Stomach (tissue), 19 donors: ENCODE measurements at places on chromosomes 13 and 19. TPM values are rescaled to one million over a fixed set of nuclear protein-coding genes. Genes with fewer than 3 reads are reported as not detected.

POMP gene
- total RNA-seq, result 17.7 TPM

NCR1 gene
- 1.1 TPM for total RNA-seq

ZIM2 gene
- total RNA-seq, result 4.1 TPM

TEKTIP1 gene
- not detected for total RNA-seq

SSC5D gene
- 4.9 TPM for total RNA-seq

MPND gene
- 24.5 TPM for total RNA-seq

VWA8 gene
- total RNA-seq, result 25.5 TPM

ZNF808 gene
- 24.8 TPM for total RNA-seq

GRCh38 chr13:33050161-33050560, 33.9 kb downstream of the KL start:
- H3K27me3 ChIP-seq, result no peaks in the 10 kb centered on the region
- peaks cover 7% of the 10 kb centered on the region for H3K4me1 ChIP-seq
- no peak for DNase-seq
- H3K4me3 ChIP-seq, result no peak overlapping the region
- H3K27ac ChIP-seq, result no peak overlapping the region

DNA sequence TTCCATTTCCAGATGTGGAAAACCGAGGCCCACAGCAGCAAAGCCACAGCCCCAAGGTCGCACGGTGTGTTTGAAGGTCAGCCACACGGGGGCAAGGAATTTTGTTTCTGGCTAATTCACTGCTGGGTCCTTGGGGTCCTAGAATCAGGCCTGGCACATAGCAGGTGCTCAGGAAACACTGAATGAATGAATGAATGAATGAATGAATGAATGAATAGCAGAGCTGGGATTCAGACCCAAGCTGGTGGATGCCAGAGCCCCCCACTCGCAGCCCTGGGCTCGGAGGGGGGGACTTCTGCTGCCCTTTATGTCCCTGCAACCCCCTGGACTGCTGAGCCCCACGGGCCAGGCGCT, 37.0 kb downstream of the ZNRF4 start:
- no peak for DNase-seq
- H3K4me3 ChIP-seq, result no peak overlapping the region
- H3K4me1 ChIP-seq, result no peaks in the 10 kb centered on the region
- H3K27ac ChIP-seq, result no peak overlapping the region
- no peaks in the 10 kb centered on the region for H3K36me3 ChIP-seq

- H3K4me1 ChIP-seq, result peaks cover 20% of the 10 kb centered on the region
- peak overlapping the region; percentile 18 for H3K27ac ChIP-seq
- H3K36me3 ChIP-seq, result no peaks in the 10 kb centered on the region
- no peak overlapping the region for H3K4me3 ChIP-seq
- DNase-seq, result no peak
These were observed 29.1 kb upstream of the HOMER3 start for GRCh38 chr19:18969931-18970659.

DNA sequence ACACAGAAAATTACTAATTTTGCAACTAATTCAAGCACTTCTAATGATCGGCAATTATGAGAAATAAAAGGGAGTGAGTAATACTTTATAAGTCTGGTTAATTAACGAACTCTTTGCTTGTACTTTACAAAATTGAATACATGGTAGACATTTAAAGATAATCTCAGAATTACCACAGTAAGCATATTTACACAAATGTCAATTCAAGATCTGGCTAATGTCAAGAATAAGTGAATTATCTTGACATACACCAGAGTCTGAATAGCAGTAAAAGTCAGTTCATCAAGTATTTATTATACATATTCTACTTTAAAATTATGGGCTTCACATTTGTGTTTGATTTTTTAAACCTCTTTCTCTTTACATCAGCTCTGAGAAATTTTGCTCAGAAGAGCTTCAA, 643.4 kb downstream of the OLFM4 start:
- H3K4me1 ChIP-seq, result no peaks in the 10 kb centered on the region
- H3K36me3 ChIP-seq, result no peaks in the 10 kb centered on the region
- H3K27ac ChIP-seq, result no peak overlapping the region
- DNase-seq, result no peak

- no peaks in the 10 kb centered on the region for H3K36me3 ChIP-seq
- H3K27me3 ChIP-seq, result peaks cover 10% of the 10 kb centered on the region
- no peaks in the 10 kb centered on the region for H3K4me1 ChIP-seq
- no peak overlapping the region for H3K27ac ChIP-seq
- peak; percentile 16 for DNase-seq
These were observed 5.4 kb downstream of the RSPH6A start for GRCh38 chr19:45809643-45810159.

DNA sequence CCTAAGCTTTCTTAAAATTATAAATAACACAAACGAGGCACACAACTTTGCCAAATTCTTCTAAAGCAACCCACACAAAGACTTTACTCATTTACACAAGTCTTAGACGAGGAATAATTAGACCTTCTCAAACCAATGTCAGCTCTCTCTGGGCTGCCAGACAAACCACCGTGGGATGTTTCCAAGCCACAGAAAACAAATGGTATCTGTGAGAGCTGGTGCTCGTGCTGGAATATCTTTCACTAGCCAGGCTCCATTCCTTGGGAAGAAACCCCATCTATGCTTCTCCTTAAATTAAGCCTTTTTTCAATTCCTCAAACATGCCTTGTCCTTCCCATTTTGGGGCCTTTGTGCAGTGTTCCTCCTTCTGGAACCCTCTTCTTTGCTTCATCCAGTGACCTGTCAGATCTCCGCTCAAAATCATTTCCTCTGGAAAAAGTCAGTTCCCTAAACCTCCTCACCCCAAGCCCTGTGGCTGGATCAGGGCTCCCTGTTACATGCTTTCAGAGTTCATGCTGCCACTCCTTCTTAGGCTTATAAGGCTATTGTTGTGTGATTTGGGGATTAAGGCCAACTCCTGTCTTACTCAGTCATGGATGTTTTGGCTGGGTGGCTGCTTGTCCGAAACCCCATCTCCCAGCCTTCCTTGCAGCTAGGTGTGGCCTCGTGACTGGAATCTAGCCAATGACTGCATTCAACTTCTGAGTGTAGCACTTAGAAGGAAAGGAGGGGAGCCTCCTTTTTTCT, 64.2 kb upstream of the GTF2F2 start:
- no peaks in the 10 kb centered on the region for H3K27me3 ChIP-seq
- DNase-seq, result no peak
- no peaks in the 10 kb centered on the region for H3K36me3 ChIP-seq
- H3K4me1 ChIP-seq, result no peaks in the 10 kb centered on the region

GRCh38 chr13:75838366-75839005, 202.4 kb downstream of the LMO7 start:
- peaks cover 4% of the 10 kb centered on the region for H3K4me1 ChIP-seq
- no peak for DNase-seq
- H3K4me3 ChIP-seq, result no peak overlapping the region
- H3K27me3 ChIP-seq, result no peaks in the 10 kb centered on the region

DNA sequence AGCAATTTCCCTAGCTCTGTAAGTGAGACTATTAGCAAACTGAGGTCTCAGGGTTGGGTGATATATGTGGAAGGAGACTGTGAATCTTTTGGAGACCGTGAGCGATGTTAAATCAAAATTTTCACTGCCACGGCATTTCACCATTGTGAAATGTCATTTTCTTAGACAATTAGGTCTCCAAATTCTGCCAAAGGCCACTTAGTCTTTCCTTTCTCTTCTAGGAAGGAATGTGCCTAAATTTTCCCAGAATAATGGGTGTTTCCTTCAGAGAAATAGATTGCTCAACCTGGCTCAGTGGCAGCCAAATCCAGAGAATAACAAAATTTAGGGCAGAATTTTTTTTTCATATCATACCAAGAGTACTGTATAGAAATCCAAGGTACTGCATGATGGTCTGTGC, 64.5 kb upstream of the SCEL start:
- DNase-seq, result no peak
- no peaks in the 10 kb centered on the region for H3K27me3 ChIP-seq
- H3K4me1 ChIP-seq, result no peaks in the 10 kb centered on the region
- H3K36me3 ChIP-seq, result no peaks in the 10 kb centered on the region
- no peak overlapping the region for H3K4me3 ChIP-seq

DNA sequence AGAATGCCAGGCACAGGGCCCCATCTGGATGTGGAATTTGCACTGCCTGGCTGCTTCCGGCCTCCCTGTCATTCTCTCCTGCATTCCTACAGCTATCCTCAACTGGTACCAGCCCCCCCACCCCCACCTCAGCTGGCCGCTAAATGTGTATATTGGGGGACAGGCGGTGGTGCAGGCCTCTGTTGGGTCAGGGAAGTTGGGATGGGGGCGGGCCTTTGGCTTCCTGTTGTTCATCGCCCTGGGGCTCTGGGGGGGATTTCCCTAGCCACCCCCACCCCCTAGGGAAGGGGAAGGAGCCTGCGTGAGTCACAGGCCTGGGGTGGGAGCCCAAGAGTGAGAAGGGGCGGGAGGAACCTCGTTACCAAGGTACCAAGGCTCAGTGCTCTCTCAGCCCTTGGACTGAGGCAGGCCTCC, 10.6 kb downstream of the POU2F2 start:
- peaks cover 7% of the 10 kb centered on the region for H3K4me1 ChIP-seq
- peak; percentile 46 for DNase-seq
- no peak overlapping the region for H3K27ac ChIP-seq
- H3K36me3 ChIP-seq, result no peaks in the 10 kb centered on the region
- no peak overlapping the region for H3K4me3 ChIP-seq
- H3K27me3 ChIP-seq, result no peaks in the 10 kb centered on the region

- DNase-seq, result no peak
- no peaks in the 10 kb centered on the region for H3K36me3 ChIP-seq
These were observed 5.8 kb downstream of the CEBPA start for GRCh38 chr19:33296488-33296971.

- H3K4me1 ChIP-seq, result peaks cover 6% of the 10 kb centered on the region
- no peak overlapping the region for H3K27ac ChIP-seq
- H3K4me3 ChIP-seq, result no peak overlapping the region
- H3K27me3 ChIP-seq, result no peaks in the 10 kb centered on the region
- H3K36me3 ChIP-seq, result no peaks in the 10 kb centered on the region
These were observed 155.2 kb upstream of the IPO5 start for GRCh38 chr13:97798171-97798821.
